ENCODE measurements at places on chromosomes 16 and 17. TPM values are rescaled to one million over a fixed set of nuclear protein-coding genes. Genes with fewer than 3 reads are reported as not detected.

GRCh38 chr16:63323722-63324705, 1287.8 kb upstream of the CDH8 start:
- no peak for DNase-seq

GRCh38 chr17:2939714-2940351, 123.6 kb downstream of the OR1D5 start:
- no peak for DNase-seq

GRCh38 chr17:71409137-71409536, 711.7 kb upstream of the SOX9 start:
- peak; percentile 13 for DNase-seq

DNA sequence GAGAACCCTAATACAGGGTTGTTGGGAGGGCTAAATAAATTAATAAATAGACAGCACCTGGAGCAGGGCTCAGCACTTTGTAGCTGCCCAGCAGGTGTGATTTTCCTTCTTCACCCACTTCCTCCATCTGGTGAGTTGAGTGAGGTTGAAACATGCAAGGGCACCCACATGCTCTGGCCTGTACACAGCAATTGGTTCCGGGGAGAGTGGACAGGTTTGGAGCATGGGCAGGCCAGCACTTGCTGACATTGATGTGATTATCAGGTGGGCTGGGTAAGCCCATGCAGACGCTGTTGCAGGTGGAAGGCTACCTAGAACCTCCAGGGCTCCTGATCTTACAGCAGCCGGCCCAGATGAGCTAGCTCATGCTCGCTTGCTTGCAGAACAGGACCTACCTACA, 1.3 kb upstream of the MRTFB start:
- DNase-seq, result peak; percentile 35

DNA sequence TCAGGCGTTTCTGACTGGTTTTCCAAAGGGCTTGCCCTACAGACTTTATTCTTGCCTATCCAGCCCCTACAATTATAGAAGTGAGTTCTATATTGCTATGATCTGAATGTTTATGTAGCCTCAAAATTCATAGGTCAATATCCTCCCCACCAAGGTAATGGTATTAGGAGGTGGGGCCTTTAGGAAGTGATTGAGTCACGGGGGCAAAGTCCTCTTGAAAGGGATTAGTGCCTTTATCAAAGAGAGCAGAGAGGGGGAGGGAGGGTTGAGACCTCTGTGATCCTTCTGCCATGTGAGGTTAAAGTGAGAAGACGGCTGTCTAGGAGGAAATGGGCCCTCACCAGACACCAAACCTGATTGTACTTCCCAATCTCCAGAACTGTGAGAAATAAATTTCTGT, 931 bp upstream of the CPHXL start:
- no peak for DNase-seq

ASPSCR1 gene
- polyA plus RNA-seq, result 7.9 TPM

DHRS7C gene
- polyA plus RNA-seq, result not detected
